ENCODE measurements at places on chromosomes 2 and 18. TPM values are rescaled to one million over a fixed set of nuclear protein-coding genes. Genes with fewer than 3 reads are reported as not detected.

- peak; percentile 79 for DNase-seq
These were observed 20.8 kb downstream of the CRIM1 start for GRCh38 chr2:36376319-36376765.

DNA sequence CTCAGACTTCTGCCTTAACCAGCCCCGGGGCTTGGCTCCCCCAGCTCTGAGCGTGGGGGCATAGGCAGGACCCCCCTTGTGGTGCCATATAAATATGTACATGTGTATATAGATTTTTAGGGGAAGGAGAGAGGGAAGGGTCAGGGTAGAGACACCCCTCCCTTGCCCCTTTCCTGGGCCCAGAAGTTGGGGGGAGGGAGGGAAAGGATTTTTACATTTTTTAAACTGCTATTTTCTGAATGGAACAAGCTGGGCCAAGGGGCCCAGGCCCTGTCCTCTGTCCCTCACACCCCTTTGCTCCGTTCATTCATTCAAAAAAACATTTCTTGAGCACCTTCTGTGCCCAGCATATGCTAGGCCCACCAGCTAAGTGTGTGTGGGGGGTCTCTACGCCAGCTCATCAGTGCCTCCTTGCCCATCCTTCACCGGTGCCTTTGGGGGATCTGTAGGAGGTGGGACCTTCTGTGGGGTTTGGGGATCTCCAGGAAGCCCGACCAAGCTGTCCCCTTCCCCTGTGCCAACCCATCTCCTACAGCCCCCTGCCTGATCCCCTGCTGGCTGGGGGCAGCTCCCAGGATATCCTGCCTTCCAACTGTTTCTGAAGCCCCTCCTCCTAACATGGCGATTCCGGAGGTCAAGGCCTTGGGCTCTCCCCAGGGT is 5.5 kb downstream of the CTDSP1 start:
- DNase-seq: no peak

GRCh38 chr2:111523009-111523408 is 361.0 kb downstream of the ANAPC1 start:
- DNase-seq: no peak

GRCh38 chr2:28326881-28327505 is 65.7 kb upstream of the FOSL2 start:
- DNase-seq: no peak

CAPN14 gene
- total RNA-seq: 0.14 TPM
